ENCODE measurements at places on chromosomes 6 and 20.

DNA sequence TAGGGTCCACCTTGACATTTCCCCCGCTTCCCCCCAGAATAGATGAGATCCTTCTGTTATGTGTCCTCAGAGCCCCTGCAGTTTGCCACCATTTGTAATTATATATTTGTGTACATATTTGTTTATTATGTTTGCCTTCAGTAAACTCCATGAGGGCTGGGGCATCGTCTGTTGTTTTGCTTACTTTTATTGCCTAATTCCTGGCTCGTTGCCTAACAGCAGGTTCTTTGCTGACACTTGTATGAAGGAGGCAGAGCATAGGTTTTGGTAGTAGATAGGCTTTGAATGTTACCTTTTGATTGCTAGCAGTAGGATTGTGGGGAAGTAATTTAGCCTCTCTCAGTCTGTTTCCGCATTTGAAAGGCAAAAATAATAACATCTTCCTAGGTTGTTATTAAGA is 9.9 kb downstream of the MAP3K4 start:
- peak; percentile 10 for DNase-seq

GRCh38 chr6:33578588-33579011 is 1.5 kb downstream of the BAK1 start:
- no peak for DNase-seq

DNA sequence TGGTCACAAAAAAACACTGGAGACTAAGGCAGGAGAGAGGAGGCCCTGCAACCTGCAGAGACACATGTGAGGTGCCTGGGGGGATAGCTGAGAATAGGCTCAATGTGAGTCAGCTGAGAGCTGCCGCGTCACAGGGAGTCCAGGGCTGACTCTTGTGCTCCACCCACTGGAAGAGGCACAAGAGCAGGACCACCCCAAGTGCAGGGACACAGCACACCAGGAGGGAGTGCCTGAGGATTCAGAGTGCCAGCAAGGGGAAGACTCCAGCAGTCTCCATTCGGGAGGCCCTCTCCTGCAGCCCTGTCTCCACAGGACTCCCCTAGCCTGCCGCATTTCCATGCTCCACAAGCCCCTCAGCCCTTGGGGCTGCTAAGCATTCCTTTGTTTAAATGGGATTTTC is 105.5 kb downstream of the HUS1B start:
- no peak for DNase-seq

DNA sequence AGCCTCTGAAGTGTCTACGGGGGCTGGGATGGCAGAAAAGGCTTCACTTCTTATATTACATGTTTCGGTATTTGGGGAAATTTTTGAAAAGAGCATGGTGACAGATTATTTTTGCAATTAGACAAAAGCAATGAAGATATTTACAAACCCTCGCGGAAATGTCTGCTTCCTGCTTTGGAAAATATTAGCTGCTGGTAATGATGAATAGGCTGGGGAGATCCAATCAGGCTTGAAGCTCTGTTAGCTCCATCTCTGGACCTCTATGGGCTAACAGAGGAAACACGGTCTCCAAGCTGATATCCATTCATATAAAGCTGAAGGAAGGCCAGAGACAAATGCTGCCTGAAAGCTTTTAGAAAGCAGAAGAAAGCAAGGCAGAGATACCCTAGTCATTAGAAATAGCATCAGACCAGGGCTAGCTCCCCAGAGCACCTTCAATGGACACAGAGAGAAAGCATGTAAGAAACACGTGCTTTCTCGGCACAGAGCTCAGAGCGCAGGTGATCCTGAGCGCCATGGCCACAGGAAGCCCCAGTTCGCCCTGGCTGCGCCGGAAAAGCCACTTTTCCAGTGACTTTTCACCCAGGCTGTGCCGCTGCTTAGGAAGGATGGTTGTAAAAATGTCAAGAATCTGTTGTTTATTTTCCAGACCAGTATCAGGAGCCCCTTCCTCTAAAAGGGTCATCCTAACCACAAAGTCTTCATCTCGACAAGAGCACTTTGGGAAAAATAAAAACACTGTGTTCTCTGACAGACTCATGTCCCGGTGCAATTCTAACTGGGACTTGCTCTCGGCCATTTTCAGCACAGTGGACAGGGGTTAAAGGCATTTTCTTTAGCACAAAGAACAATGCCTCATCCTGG is 68.5 kb upstream of the NFATC2 start:
- no peak for DNase-seq

DNA sequence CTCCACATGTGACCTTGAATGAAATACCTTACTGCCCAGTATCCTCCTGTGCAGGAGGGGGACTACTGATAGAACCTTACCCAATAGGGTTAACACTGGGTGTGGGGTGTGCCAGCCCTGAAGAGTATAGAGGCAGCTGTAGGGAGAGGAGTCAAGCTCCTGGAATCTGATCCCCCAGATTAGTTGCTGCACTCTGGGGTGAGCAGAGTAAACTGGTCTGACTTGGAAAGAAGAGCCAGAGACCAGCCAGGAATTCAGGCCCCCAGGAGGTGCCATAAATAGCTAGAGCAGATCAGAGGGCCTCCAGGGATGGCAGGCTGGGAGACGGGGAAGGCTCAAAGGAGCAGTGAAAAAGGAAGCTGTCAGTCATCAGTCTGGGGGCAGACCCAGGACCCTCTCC is 3.5 kb upstream of the APOBEC2 start:
- no peak for DNase-seq

Measured in NCI-H446 (cell line).